ENCODE measurements at places on chromosomes 12 and 14. TPM values are rescaled to one million over a fixed set of nuclear protein-coding genes. Genes with fewer than 3 reads are reported as not detected.

LAG3 gene
- 2.1 TPM for polyA plus RNA-seq

MYBPC1 gene
- 4.0 TPM for polyA plus RNA-seq

FGF6 gene
- polyA plus RNA-seq, result 0.07 TPM

IFNG-AS1 gene
- 0.13 TPM for polyA plus RNA-seq

PRPH gene
- polyA plus RNA-seq, result 115 TPM

KLHDC1 gene
- polyA plus RNA-seq, result 4.9 TPM

KCNMB4 gene
- polyA plus RNA-seq, result 2.9 TPM

KRT75 gene
- polyA plus RNA-seq, result not detected

LRRC43 gene
- 2.0 TPM for polyA plus RNA-seq

PLA2G1B gene
- 0.79 TPM for polyA plus RNA-seq

SRRM4 gene
- 1.6 TPM for polyA plus RNA-seq

RNASE7 gene
- polyA plus RNA-seq, result 0.09 TPM

MYL6B gene
- 59.5 TPM for polyA plus RNA-seq

CABP1 gene
- polyA plus RNA-seq, result 0.70 TPM

IQSEC3 gene
- 2.7 TPM for polyA plus RNA-seq

SDS gene
- polyA plus RNA-seq, result 0.31 TPM

A2ML1 gene
- polyA plus RNA-seq, result 0.13 TPM

TCL1B gene
- 0.03 TPM for polyA plus RNA-seq

CFAP73 gene
- 0.34 TPM for polyA plus RNA-seq

PTGER2 gene
- 4.6 TPM for polyA plus RNA-seq

GPR137C gene
- 4.6 TPM for polyA plus RNA-seq

FITM1 gene
- 2.8 TPM for polyA plus RNA-seq

REP15 gene
- 30.4 TPM for polyA plus RNA-seq

LMO3 gene
- 1.8 TPM for polyA plus RNA-seq

ADCK1 gene
- polyA plus RNA-seq, result 8.5 TPM

RD3L gene
- not detected for polyA plus RNA-seq

TEX22 gene
- polyA plus RNA-seq, result 0.82 TPM

ALDH1L2 gene
- polyA plus RNA-seq, result 1.6 TPM

CDK4 gene
- polyA plus RNA-seq, result 196 TPM

GALNT6 gene
- polyA plus RNA-seq, result 31.1 TPM

RND1 gene
- polyA plus RNA-seq, result 1.3 TPM

LUM gene
- polyA plus RNA-seq, result 366 TPM

MORN3 gene
- polyA plus RNA-seq, result 3.5 TPM

CLEC6A gene
- not detected for polyA plus RNA-seq

RTL1 gene
- polyA plus RNA-seq, result 0.16 TPM

SYNE3 gene
- 1.2 TPM for polyA plus RNA-seq
